ENCODE measurements at places on chromosomes 5 and 9.

- no peak for DNase-seq
Measured at GRCh38 chr5:159641371-159642039, 274.8 kb upstream of the ADRA1B start.

- no peak for DNase-seq
Measured at GRCh38 chr5:1235379-1235778, 10.2 kb downstream of the SLC6A18 start.

DNA sequence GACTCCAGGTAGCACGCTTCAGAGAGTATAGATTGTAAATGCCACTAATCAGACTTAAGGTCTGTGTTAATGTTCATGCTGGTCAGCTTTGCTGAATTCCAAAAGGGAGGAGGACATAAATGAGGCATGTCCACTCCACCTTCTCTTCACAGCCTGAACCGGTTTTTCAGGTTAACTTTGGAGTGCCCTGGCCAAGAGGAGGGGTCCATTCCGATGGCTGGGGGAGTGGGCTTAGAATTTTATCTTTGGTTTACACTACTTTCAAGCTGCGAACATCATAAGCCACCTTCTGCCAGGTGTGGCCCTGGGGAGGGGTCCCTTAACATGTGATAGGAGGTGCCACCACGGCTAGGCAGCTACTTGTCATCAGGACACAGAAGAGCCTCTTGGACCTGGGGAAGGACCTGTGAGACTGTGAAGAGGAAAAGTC is 24.2 kb downstream of the ABO start:
- no peak for DNase-seq

DNA sequence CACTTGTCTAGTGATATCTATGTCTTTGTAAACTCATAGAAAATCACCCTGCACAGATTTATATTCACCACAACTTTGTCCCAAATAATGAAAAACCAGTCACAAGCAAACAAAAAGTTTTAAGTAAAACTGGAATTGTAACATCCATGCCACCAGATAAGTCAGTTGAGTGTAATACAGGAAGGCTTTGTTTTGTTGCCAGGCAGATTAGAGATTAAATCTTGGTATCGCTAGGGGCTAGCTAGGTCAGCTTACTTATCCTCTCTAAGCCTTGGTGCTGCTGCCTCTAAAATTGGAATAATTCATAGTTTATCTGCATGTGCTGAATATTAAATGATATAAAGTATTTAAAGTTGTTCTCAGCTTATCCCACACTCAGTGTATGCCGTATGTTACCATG is 1062.5 kb downstream of the CDH9 start:
- DNase-seq: no peak

DNA sequence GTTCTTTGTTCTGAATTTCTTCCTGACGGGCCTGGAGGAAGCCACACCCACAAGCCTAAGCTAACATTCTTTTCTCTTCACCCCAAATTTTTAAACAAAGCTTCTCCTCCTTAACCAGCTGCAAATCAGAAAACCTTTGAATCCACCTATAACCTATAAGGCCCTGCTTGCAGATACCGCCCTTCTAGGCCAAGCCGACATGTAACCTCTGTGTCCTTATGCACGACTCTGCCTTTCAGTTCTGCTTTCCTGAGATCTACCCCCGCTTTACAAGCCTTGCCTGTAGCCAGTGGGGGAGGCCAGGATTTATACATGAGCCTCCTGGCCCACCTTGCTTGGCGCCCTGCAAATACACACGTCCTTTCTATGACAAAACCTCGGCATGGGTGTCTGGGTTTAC is 19.3 kb downstream of the BRD9 start:
- DNase-seq: no peak

GRCh38 chr9:102650896-102651295 is 344.2 kb upstream of the CYLC2 start:
- no peak for DNase-seq

DNA sequence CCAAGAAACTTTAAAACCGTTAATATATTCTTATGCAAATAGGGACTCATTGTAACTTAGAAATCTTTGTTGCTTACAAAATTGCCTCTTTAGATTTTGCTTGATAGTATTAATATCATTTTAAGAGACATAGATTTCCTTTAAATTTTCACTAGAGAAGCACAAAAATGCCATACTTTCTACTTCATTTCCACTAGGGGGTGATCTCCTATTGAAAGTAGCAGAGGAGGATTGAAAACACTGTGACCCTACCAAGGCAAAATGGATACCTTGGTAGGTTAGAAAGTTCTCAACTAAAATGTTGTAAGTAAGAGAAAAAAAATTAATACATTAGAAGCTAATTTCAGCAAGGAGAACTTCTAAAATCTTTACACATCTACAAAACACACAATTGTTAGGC is 204.9 kb downstream of the CHSY3 start:
- DNase-seq: no peak

DNA sequence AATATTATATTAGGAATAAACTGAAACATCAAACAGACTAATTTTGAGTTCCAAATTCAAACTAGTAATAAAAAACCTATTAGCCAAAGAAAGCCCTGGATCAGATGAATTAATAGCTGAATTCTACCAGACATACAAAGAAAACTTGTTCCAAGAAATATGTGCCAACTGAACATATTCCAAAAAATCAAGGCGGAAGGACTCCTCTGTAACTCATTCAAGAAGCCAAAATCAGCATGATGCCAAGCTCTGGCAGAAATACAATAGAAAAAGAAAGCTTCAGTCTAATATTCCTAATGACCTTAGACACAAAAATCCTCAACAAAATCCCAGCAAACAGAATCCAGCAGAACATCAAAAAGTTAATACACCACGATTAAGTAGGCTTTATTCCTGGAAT is 619.1 kb upstream of the COX7C start:
- no peak for DNase-seq

GRCh38 chr9:89805571-89806292 is 200.9 kb downstream of the GADD45G start:
- peak; percentile 23 for DNase-seq

GRCh38 chr5:135934939-135935338 is 19.8 kb downstream of the LECT2 start:
- no peak for DNase-seq

GRCh38 chr5:126003309-126003708 is 419.9 kb upstream of the GRAMD2B start:
- no peak for DNase-seq

DNA sequence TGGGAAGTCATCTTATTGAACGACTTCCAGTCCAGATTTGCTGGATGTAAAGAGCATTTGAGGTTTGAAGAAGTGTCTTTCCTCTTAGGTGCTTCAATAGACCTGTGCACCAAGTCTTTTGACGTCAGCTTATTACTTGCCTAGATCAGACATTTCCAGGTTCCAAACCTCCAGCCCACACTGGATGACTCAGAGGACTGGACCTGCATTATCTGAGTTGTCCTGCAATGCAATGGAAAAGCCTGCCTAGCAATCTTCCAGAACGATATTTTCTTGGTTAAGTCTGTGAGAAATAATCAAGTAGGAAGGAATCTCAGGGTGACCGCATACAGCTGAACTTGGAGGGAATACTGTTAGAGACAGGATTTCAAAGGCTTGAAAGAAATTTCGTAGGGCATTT is 147.2 kb upstream of the MOCS2 start:
- no peak for DNase-seq

DNA sequence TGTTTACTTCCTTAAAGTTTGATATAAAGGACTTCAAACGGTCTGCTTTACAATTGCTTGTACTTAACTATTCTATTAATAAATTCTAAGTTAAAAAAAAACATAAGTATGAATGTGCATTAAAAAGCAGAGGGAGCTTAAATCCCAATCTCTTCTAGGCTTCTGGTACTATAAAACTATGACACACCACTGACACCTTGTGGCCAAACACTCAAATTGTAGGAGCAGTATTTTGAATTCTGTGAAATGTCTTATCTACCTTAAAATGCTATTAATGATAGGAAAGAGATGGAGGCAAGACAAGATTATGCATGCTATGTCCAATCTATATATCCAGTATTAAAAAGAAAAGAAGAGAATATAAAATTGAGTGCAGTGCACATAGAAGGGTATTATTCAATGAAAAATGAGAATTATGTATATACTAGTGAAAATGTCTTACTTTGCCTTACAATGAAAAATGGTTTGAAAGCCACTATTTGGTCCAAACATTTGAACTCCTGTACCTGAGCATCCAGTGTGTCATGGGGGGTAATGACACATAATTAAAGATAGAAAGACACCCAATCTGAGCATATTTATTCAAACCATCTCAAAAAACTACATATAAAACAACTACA is 87.6 kb downstream of the ERP44 start:
- no peak for DNase-seq

DNA sequence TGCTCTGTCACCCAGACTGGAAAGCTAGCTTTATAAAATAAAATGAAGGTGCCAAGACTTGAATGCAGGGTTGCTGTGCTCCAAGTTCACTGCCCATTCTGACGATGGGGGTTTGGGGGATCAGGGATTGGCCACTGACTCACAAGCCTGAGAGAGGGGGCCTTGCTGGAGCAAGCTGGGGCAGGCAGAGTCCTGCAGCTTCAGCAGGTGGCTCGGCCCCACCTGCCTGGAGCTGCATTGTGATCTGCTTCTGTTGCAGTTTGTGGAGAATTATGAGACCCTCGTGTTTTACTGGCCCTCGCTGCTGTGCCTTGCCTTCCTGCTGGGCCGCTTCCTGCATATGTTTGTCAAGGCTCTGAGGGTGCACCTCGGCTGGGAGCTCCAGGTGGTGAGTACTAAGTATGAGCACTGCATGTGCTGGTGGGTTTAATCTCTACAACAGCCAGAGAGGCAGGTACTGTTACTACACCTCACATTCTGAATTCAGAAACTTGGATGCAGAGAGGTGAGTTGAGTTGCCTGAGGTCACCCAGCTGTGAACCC is 31.1 kb upstream of the CCDC180 start:
- DNase-seq: no peak

GRCh38 chr9:104028827-104029226 is 65.3 kb upstream of the SMC2 start:
- no peak for DNase-seq

DNA sequence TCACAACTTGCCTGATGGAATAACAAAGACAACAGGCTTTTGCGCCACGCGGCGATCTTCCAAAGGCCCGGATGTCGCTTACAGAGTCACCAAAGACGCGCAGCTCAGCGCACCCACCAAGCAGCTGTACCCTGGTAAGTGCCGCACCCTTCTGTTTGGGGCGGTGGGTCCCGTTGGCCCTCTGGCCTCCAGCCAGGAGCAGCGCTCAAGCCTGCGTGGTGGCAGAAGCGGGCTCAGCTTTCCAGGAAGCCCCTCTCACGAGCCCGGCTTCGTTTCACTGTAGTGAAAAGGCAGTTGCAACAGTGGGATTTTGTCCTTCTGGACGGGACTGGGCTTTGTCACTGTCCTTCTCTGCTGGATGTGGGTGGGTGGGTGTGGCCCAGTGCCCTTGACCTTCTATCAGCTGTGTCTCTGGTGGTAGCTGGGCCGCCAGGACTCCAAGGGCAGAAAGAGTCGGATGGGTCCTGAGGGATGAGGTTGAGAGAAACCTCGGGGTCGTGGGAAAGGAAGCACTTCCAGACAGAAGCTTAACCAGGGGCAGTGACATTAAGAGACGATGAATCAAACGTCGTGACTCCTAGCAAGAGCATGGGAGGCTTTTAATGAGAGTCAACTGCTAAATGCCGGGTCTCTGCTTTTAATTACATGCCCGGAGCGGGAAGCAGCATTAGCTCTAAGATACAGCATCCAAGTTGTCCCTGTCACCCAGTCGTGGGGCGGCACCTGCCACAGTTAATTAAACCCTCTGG is 49.5 kb downstream of the COL5A1 start:
- no peak for DNase-seq

DNA sequence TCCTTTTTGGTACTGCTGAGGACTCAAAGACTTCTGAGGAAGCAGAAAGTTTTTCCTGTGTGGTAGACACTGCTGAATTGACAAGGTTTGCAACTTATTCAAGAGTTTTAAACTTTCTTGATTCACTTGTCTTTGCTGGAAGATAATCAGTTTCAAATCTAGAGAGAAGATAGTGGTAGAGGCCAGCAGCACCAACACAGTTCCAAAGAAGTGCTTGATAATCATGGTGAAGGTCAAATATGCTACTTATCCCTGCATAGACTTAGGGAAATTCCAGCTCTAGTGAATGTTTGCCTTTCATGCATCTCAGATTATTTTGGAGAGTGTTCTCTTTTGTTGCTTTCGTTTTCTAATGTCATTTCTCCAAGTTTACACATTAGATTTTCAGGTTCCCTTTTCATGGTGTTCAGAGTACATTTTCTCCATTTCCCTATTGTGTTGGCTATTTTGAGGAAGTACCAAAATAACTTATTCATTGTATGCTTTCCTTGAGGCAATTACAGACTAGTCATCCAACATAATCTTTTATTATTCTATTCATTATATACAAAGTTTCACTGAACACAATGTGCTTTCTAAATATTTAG is 550 bp downstream of the IFNE start:
- no peak for DNase-seq

DNA sequence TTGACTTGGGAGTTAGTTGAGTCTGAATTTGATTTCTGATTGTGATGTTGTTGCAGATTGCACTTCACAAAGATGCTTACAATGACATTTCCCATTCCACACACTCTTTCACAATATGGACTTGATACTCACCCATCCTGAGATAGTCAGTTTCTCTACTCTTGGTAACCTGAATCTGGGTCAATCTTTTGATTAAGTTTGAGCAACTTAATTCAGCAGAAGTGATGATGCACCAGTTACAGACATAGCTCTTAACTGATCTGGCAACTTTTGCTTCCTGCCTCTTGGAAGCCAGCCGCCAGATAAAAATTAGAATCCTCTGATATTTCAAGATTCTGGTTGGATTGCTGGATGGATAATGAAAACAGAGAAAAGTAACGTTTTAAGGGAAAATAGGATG is 79.7 kb upstream of the OSMR start:
- DNase-seq: no peak

- DNase-seq: no peak
Measured at GRCh38 chr5:98651715-98652114, 121.7 kb upstream of the RGMB start.

DNA sequence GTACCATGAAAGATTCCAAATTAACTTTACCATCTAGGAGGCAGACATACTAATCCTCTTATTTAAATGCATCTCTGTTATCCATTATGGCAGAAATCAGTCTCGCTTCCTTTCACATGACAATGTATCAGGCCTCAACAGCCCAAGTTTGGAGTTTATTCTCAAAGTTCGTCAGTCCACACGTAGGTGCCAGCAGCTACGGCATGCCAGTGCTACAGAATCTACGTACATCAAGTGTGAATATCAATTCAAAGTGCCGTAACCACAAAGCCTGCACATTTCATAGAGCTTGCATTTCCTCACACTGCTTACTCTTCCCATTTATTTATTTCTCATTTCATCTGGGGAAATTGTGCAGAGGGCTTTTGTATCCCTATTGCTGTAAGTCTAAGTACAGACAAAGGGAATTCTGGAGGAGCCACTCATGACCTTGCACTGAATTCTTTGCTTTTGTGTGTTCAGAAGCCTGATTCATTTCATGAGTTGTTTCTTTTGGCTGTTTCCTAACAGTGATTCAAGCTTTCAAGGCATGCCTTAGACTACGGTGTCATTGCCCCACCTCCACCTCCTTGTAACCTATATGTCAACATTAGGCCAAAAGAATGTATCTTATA is 10.0 kb downstream of the ENC1 start:
- DNase-seq: no peak
